ENCODE measurements at places on chromosomes 3 and 15. TPM values are rescaled to one million over a fixed set of nuclear protein-coding genes. Genes with fewer than 3 reads are reported as not detected.

TMCO5A gene
- total RNA-seq, result not detected

DNA sequence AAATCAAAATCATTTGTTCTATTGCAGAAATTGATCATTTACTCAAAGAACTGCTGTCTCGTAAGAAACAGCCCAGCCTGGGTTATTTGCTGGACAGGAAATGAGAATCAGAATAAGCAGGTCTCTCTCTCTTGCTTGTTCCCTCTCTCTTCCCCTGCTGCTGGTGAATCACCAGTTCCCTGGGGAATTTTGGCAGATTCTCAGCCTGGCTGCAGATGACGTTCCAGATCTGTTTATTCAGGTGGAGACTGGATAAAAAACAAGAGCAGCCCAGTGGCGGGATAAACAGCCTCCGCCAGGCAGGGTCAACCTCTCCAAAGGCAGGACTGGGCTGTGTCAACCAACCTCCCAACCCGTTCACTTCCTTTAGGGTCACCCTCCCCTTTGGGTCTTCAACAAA, 72.1 kb downstream of the LRIG1 start:
- no peaks in the 10 kb centered on the region for H3K36me3 ChIP-seq
- H3K4me3 ChIP-seq, result no peak overlapping the region
- peaks cover 3% of the 10 kb centered on the region for H3K4me1 ChIP-seq
- no peak for DNase-seq

DNA sequence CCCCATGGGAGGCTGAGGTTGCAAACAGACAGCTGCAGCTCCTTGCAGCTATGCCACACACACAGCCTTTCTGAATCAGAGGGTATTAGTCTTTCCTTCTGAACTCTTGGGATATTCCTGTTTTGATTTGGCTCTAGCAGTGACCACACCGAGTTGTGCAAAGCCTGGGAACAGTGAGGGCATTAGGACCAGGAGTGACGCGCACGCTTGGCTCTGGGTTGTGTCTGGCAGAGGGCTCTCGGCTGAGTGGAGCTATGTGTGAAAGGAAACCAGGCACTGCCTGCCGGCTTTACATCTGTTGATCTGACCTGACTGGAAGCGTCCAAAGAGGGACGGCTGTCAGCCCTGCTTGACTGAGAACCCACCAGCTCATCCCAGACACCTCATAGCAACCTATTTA, at the start of gene GALNT15:
TSS of gene GALNT15 (plus strand) at position 292 of the 400 bp plus-strand sequence. CDS start 472 bp downstream, outside the sequence.
- H3K4me3 ChIP-seq, result no peak within 1 kb of the TSS
- DNase-seq, result no peak
- no peaks in the 10 kb centered on the region for H3K4me1 ChIP-seq
- no peaks in the 10 kb centered on the region for H3K36me3 ChIP-seq

PROS1 gene
- 0.80 TPM for total RNA-seq

- no peak overlapping the region for H3K27ac ChIP-seq
- H3K27me3 ChIP-seq, result no peaks in the 10 kb centered on the region
- DNase-seq, result no peak
- no peak overlapping the region for H3K4me3 ChIP-seq
- no peaks in the 10 kb centered on the region for H3K4me1 ChIP-seq
These were observed 837.8 kb downstream of the DIPK2A start for GRCh38 chr3:144809380-144809779.

DAPK2 gene
- total RNA-seq, result 0.46 TPM

All from naive thymus-derived CD4-positive, alpha-beta T cell (primary cell).